ENCODE measurements at places on chromosomes 2 and 18. TPM values are rescaled to one million over a fixed set of nuclear protein-coding genes. Genes with fewer than 3 reads are reported as not detected.

- DNase-seq: no peak
These were observed 62.6 kb downstream of the ACOXL start for GRCh38 chr2:110794951-110795350.

DNA sequence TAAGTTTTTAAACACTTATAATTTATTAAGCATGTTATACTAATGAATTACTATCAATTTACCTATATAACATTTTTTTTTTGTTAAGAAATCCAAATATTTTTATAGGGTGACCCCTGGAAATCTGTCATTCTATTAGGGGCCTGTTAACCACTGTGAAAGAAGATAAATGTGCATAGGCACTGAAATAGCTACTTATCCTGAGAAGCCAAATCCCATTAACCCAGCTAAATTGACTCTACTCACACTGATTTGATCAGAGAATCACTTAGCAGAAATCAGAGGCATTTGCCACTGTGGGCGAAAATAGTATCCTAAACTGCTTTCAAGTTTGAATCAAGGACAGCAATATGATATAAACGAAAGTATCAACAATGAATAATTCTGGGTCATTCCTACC lies 90.0 kb upstream of the GULP1 start:
- no peak for DNase-seq

- no peak for DNase-seq
These were observed 20.9 kb downstream of the NAPG start for GRCh38 chr18:10546557-10547300.

DNA sequence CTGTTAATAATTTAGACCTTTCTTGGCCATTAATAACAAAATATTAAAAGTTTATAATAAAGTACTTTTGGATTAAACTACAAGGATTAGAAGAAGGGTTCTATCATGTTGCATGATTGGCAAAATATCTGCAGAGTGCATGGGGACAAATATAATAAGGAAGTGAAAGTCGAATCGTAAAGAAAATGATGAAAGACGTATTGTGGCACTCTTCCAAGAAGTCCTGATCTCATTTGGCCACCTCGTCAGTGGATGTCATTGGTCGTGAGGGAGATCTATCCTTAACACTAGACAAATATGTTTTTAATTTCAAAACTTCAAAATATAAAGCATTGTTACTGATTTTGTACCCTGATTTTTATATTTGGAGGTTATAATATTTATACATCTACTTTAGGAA lies 197.7 kb upstream of the STON1 start:
- DNase-seq: no peak

CTAGE1 gene
- not detected for total RNA-seq

ZNF804A gene
- total RNA-seq: 0.07 TPM

TTLL4 gene
- 4.6 TPM for total RNA-seq
